ENCODE measurements at places on chromosomes 7 and 10.

- no peak for DNase-seq
Observed at GRCh38 chr10:132910186-132910880, 32.0 kb downstream of the CFAP46 start.

DNA sequence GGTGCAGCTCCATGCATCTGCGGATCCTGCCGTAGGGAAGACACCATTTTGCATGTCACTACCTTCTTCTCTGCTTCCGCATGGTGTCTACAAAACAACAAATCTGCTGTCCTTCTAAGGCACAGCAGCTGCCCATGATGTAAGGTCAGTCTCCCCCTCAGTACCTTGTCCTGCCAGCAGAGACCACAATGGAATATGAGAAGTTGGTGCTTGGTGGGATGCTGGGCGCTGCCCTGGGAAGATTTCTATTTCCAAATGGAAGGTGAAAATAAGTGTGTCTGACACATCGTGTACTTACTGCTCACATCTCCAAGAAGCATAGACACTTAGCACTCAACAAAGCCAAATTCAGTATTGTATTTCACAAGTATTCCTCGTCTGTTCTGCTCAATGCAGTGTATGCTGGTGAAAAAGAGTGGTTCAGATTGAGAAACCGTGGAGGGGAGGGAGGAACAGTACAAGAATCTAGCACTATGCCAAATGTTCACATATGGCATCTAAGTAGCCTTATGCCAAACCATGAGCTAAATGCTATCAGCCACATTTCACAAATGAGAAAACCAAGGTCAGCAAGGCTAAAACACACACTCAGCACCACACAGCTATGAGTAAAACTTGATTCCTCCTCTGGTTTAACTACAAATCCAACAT is 95.0 kb downstream of the GRB10 start:
- peak; percentile 65 for DNase-seq

GRCh38 chr7:35691827-35692307 is 3.1 kb downstream of the HERPUD2 start:
- no peak for DNase-seq

DNA sequence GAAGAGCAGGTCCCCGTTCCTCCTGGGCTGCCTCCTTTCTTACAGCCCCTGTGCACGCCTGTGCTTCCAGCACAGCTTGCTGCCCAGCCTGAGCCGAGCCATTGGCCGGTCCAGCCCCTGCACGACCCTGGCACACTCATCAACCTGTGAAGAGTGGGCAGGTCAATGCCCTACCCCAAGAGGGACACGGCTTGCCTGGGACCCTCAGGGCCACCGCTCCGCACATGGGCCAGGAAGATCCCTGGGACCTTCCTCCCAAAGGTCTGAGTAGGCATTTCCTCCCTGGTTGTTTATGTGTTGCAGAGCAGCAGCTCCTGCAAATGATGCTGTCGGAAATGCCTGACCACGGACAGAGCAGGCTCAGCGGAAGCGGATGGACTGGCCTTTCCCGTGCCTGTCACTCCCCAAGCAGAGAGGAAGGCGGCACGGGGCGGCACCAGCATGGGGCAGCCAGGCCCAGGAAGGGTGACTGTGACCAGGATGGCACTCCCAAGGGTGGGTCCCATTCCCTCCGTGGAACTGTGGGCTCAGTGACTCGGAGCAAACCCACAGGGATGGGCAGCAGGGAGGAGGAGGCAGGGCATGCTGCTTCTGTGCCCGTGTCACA is 252.5 kb downstream of the TNS3 start:
- DNase-seq, result peak; percentile 68

- DNase-seq, result no peak
Observed at GRCh38 chr7:47358357-47358756, 223.6 kb downstream of the TNS3 start.

- no peak for DNase-seq
Observed at GRCh38 chr10:77182803-77183202, 454.8 kb downstream of the KCNMA1 start.

DNA sequence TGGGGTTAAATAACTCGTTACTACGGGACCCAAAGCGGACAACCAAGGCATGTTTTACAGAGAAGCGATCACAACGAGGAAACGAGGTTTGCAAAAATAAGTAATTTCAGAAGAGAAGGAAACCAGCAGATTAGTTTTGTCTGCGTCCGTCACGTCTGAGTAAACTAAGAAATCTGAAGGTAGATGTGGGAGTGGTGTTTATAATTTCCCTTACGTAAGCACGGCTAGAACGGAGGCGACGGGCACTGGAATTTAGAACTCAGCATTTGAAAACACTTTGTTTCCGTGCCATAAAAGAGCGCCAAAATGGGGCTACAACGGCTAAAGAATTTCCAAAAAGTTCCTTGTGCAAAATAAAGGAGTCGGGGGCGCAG is 718 bp upstream of the UMAD1 start:
- DNase-seq, result peak; percentile 49

DNA sequence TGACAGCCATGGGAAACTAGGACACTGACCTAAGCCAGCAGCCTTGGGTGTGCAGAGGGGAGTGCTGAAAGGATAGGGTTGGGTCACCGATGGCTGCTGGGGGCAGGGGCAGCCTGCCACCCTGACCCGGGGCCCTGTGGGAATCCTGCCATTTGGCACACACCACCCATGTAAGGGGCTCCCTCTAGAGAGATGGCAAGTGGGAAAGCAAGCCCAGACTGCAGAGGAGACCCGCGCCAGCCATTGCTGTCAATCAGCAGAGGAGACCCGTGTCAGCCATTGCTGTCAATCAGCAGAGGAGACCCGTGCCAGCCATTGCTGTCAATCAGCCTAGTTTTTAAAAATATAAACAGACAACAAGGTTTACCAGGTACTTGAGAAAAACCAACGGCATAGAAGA is 27.4 kb upstream of the PRKAG2 start:
- DNase-seq, result no peak

GRCh38 chr7:5463031-5463430 is 39.4 kb upstream of the TNRC18 start:
- no peak for DNase-seq

- no peak for DNase-seq
Observed at GRCh38 chr10:75281974-75282373, 46.2 kb upstream of the COMTD1 start.

Measured in iris pigment epithelial cell (primary cell).